RPMI8226 (cell line): ENCODE measurements at places on chromosomes 7 and 10.

GRCh38 chr7:104553074-104553473, 224.7 kb downstream of the LHFPL3 start:
- no peak for DNase-seq

DNA sequence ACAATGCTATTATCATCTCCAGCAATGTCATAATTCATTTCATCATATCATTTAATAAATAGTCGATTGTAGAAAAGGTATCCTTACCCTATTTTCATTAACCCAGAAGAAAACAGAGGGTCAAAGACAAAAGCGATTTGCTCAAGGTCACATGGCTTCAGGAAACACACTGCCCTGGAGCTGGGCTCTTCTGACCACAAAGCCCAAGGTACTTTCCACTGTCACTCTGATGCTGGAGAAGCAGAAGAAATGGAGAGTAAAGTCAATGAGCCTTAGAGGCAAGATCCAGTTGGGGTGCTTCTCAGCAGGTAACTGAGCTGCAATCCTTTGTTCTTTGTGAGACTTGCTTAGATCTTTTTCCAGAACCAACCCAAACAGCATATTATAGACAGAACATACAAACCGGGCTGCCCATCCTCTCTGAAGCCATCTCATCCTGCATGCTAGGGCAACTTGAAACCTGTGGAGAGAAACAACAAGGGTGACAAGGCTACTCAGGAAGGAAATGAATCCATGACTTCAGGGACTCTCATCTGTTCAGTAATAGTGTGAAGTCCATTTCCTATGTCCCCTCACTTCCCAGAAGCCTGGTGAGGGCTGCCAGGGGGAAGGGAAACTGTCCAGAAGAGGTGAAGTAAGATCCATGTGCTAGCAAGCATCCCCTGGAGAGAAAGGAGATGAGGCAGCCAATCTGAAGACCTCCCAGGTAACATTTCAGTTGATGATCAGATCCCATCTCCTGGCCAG, 148.6 kb upstream of the SVIL start:
- no peak for DNase-seq

DNA sequence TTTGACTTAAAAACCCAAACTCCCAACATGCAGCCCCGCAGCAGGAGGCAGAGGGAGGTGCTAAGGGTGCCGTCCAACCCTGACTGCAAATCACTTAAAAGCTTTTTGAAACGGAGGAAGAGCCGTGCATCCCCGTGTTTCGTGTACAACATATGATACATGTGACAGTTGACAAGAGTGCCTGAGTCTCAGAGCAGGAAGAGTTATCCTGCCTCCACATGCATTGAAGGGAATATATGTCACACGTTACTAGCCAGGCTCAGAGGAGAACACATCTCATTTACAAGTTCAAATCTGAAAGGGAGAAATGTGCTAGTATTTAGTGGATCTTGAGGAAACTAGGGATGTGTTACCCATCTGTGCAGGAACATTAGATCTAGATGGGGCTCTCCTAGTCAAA, 69.9 kb downstream of the SDK1 start:
- DNase-seq = no peak

DNA sequence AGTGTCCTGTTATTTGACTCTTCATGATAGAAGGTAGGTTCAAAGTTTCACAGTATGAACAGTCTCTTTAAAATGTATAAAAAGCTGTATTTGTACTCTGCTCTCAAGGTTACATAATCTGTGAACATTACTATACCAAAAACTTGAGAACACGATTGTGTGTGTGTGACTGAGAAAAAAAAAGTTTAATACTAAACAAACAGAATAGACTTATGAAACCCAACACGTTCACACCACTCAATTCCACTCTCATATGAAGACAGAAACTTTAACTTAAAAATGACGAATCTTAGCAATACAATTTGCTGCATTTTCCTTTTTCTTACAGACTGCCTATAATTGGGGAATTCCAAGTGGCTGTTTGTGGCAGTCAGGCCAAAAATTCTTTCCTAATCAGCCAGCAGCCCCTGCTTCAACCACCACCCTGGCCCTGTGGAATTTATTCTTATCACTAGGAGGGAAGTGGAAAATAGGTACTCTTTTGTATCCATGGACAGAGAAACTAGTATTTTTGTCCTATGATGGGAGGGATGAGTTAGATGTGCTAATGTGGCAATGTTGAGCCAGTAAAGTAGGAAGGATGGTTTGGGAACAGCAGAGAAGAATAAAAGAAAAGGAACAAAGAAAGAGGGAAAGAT, 42.8 kb downstream of the MINDY3 start:
- DNase-seq = no peak

- peak; percentile 48 for DNase-seq
Measured at GRCh38 chr7:98211676-98212531, 665 bp downstream of the BHLHA15 start.
